ENCODE measurements at places on chromosomes 7 and 10. TPM values are rescaled to one million over a fixed set of nuclear protein-coding genes. Genes with fewer than 3 reads are reported as not detected.

TMEM176A gene
- total RNA-seq = 0.31 TPM

GSDME gene
- 25.0 TPM for total RNA-seq

CRTAC1 gene
- 2.6 TPM for total RNA-seq

SLC16A12 gene
- 0.31 TPM for total RNA-seq

OR2A5 gene
- not detected for total RNA-seq

FGFR2 gene
- 11.8 TPM for total RNA-seq

- H3K27ac ChIP-seq = no peak overlapping the region
- no peak for DNase-seq
- H3K36me3 ChIP-seq = peaks cover 3% of the 10 kb centered on the region
- peaks cover 5% of the 10 kb centered on the region for H3K4me1 ChIP-seq
Observed at GRCh38 chr10:16779384-16779915, 37.8 kb downstream of the RSU1 start.

DNA sequence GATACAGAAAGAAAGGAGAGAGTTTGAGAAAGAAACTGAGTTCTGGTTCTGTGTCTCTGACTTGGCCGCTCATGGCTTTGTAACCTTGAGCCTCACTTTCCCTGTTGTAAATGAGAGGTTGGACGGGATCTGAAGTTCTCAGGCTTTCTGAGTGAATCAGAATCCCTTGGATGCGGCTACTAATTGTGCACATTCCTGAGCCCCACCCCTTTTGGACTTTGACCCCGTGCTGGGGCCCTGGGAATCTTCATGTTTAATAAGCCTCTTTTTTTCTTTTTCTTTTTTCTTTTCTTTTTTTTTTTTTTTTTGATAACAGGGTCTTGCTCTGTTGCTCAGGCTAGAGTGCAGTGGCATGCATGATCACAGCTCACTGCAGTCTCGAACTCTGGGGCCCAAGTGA is 26.9 kb downstream of the SLC25A28 start:
- H3K27ac ChIP-seq = no peak overlapping the region
- H3K36me3 ChIP-seq = no peaks in the 10 kb centered on the region
- no peaks in the 10 kb centered on the region for H3K27me3 ChIP-seq

- no peak overlapping the region for H3K4me3 ChIP-seq
Observed at GRCh38 chr7:120553491-120553890, 280.5 kb downstream of the KCND2 start.

DNA sequence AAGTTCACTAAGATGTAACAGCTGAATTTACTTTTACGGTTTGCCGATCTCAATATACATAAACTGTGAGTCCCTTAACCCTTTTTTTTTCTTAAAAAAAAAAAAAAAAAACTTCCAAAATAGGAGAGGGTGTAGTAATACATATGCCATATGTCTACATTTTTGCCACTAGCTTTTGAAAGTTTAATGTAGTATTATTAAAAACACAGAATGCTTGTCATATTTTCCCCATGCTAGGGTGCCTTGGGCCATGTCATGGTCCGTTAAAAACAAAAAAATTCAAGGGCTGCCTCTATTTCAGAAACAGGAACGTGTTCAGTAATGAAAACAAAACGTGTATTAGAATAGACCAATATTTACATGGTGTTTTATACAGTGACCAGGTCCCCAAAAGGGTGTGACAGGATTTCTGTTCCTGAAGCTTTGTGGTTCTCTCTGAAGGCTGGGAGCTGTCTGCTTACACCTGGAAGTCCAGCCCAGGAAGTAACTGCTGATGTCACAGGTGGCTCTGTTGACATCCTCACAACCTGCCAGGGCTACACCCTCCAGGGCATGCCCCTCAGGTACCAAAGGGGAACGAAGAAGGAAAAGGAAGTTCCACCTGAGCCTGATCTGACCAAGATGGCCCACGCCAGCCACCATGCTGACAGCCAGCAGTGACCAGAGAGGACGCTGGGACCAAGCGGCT is 79.0 kb downstream of the COBL start:
- DNase-seq = no peak
- no peaks in the 10 kb centered on the region for H3K4me1 ChIP-seq
- H3K36me3 ChIP-seq = no peaks in the 10 kb centered on the region
- H3K27me3 ChIP-seq = no peaks in the 10 kb centered on the region
- H3K27ac ChIP-seq = no peak overlapping the region

- DNase-seq = no peak
- H3K27ac ChIP-seq = no peak overlapping the region
- no peak overlapping the region for H3K4me3 ChIP-seq
- H3K36me3 ChIP-seq = no peaks in the 10 kb centered on the region
- H3K27me3 ChIP-seq = no peaks in the 10 kb centered on the region
- no peaks in the 10 kb centered on the region for H3K4me1 ChIP-seq
Observed at GRCh38 chr10:118258285-118258684, 83.8 kb downstream of the FAM204A start.

Data from astrocyte (in vitro differentiated cells and primary cell).